Renal pelvis (tissue), 12 donors: ENCODE measurements at places on chromosomes 7 and 10.

- no peak for DNase-seq
Observed at GRCh38 chr7:28182071-28182471, 1.5 kb upstream of the JAZF1 start.

DNA sequence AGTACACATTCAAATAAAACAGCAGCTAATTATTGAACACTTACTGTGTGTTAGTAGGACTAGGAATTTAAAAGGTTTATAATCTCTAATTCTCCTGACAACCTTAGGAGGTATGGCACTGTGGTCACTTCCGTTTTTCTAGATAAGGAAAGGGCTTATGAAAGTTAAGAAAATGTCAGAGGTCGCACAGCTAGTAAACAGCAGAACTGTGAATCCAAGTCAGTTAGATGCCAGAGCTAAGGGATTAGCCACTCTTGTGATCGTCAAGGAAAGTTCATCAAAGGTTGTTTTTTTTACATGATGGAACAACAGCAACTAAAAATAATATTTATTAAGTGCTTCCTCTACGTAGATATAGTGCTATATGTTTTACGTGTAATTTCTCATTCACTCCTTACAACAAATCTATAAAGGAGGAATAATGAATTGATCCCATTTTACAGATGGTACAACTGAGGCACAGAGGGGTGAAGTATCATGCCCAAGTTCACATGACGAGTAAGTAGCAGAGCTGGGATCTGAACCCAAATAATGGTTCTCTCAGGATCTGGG, 84.9 kb downstream of the NAMPT start:
- no peak for DNase-seq

GRCh38 chr7:132504852-132505251, 71.4 kb downstream of the PLXNA4 start:
- no peak for DNase-seq

DNA sequence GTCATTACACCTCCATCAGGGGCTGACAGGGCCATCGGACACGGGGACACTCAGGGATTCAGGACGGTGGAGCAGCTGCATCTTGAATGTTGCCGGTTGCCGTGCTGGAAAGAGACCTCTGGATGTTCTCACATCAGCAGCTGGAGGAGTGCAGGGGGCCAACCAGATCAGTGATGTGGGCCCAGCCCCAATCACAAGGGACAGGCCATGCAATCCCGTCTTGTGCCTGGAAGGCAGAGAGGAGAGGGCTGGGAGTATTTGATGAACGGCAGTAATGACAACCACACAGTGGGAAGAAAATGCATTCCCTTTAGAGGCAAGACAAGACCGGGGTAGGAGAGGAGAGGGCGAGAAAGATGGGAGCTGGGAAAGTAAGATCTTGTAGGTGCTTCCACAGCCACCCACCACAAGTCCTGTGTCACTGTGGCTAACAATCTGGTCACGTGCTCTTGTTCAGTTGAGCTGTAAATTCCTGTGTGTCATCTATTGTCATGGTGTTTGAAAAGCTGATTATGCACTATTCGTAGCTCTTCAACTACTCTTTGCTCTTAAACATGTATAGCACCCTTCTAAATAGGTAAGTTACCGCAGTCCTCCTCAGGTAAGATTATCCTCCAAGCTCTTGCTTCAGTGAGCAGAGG, 85.9 kb upstream of the LEP start:
- no peak for DNase-seq

DNA sequence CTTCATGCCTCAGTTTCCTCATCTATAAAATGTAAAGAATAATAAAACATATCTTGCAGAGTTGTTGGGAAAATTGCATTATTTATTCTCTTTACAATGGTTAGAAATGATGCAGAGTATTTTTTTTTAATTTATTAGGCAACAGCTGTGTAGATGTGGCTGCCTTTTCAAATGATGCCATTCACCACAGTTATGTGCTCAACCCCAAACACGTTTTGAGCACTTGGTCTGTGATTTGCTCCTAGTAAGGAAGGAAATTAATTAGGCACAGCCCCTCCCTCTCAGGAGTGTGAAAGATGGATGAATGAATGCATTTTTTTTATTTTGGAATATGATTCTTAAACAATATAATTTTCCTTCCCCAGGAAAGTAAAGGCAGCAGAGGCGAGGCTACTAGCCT, 575.1 kb downstream of the GALNT17 start:
- DNase-seq, result no peak

DNA sequence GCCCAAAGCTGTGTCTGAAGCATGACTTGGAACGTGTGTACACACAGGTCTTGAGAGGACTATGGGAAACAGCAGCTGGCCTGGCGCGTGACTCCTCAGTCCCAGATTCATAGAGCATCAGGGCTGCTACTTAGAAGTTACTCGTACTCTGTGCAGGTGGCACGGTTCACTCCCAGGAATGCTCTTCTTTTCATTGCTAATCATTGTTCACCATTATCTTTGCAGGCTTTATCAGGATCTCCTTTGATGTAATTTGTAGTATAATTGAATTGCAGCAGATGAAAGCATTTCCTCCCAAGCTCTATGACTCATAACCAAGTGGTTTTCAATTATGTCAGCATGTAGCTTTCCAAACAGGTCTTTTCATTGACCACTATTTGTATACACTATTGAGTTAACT, 938.9 kb downstream of the NRG3 start:
- DNase-seq, result no peak

DNA sequence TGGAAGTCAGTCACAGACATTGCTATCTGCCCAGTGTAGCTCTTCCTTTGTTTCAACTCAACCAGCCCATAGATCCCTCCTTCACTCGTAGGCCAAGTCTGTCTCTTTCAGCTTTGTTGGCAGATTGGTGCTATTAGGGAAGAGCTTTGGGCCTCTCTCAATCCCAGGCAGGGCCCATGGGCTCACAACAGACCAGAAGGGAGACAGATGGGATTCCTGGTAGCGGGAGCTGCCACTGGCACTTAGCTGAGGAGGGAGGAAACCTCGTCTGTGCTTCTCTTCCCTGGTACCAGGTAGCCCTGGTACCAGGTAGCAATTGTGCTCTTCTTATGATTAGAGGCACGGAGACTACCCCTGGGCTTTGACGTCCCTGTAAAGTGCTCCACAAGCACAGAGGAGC, 592.0 kb downstream of the TYW1 start:
- no peak for DNase-seq

GRCh38 chr7:5661942-5662341, 119.5 kb downstream of the RNF216 start:
- no peak for DNase-seq

- DNase-seq, result no peak
Observed at GRCh38 chr10:12657489-12657888, 308.1 kb downstream of the CAMK1D start.

GRCh38 chr10:97842656-97843280, 6.9 kb upstream of the GOLGA7B start:
- no peak for DNase-seq
